ENCODE measurements at places on chromosomes 7 and 10. TPM values are rescaled to one million over a fixed set of nuclear protein-coding genes. Genes with fewer than 3 reads are reported as not detected.

SPDYE2B gene
- total RNA-seq = 0.12 TPM

CLDN3 gene
- total RNA-seq = not detected

CYP2W1 gene
- total RNA-seq = not detected

LRIT1 gene
- total RNA-seq = not detected

ADIRF gene
- 184 TPM for total RNA-seq

TYW1 gene
- 19.1 TPM for total RNA-seq

PPRC1 gene
- 6.9 TPM for total RNA-seq

SFTPA1 gene
- total RNA-seq = not detected

GIMAP1 gene
- not detected for total RNA-seq

Measured in smooth muscle cell of the coronary artery (primary cell).